Activated naive CD4-positive, alpha-beta T cell treated with anti-CD3 and anti-CD28 coated beads, Interleukin-2, amount 50 U/mL, for 72 hours (primary cell): ENCODE measurements at places on chromosomes 12 and 14.

DNA sequence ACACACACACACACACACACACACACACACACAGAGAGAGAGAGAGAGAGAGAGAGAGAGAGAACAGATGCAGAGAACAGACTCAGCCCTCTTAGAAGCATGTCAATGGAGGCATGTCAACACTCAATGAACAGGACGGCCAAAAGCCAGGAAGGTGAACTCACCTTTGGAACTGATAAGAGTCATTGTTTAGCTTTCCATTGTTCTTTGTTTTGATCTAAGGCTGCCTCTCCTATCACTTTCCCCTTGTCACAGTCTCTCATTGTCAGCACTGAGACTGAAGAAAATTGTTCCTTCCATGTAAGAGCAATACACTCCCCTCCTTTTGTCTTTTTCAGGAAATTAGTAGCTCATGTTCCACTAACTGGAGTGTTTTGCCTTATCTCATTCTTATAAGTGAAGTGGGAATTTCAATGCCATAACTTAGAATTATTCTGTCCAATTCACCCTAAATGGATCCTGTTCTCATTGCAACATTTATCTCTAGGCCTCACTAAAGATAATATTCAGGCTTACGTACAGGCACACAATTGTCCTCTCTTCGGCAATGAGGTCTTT lies 218.0 kb downstream of the DUSP6 start:
- DNase-seq: no peak

DNA sequence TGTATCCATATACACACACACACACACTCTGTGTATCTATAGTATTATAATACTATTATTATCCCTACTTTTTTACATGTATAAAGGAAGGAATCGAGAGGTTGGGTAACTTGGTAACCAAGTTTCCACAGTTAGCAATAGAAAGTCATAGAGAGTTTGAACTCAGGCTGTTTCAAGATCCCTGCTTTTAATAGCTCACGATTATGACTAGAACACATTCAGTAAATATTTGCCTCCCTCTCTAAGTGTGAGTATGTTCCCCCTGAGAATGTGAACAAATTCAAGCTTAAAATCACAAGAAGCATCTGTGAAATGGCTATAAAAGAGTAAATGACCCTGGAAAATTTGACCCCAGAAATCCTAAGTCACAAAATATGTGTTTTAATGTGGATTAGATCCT lies 11.0 kb upstream of the REP15 start:
- no peak for DNase-seq

GRCh38 chr12:3236345-3237187 lies 159.4 kb downstream of the TSPAN9 start:
- peak; percentile 11 for DNase-seq

DNA sequence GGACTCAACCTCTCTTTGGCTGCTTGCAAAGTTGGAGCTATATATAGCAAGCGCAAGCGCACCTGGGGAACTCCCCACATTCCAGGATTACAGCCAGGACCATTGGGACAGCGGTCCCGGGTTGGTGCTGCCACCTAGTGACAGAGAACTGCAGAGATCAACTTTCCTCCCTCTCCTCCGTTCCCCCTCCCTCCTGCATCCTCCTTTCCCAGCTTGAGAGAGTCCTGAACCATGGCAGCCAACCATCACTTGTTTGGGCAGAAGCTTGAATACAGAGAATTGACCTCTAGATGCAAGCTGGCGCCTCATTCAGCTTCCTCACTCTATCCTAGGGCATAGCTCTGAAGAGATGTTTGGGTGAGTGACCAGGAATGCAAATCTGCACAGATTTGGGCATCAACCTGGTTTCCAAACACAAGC lies 17.4 kb upstream of the FLVCR2 start:
- DNase-seq: peak; percentile 51

GRCh38 chr12:131010396-131011131 lies 56.9 kb downstream of the ADGRD1 start:
- no peak for DNase-seq

DNA sequence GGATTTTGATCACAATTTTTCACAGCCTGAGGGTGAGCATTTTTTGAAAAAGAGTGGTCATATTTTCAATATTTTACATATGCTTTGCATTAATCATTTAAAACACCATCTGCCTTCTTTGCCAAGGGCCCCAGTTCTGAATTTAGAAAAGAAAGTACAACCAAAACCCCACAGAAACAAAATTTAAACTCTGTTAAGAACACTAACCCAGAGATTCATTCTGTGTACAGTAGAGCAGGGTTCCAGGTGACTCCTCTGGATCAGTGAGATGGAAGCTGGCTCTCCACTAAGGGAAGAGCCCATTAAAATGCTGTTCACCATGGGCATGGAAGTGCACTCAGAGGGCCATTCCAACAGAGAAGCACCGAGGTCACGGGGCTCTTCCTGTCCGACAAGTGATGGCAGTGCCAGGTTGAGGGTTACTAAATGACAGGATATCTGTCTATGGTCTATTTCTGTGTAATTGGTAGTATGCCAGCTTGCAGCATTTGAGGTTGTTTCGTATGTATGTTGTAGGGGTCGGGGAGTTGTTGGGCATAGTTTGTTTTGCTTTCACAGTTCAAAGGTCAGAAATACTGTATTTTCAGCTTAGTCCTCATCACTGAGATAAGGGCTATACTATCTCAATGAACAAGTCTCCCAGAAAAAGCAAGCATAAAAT lies 95.9 kb downstream of the SLC35F4 start:
- DNase-seq: no peak

DNA sequence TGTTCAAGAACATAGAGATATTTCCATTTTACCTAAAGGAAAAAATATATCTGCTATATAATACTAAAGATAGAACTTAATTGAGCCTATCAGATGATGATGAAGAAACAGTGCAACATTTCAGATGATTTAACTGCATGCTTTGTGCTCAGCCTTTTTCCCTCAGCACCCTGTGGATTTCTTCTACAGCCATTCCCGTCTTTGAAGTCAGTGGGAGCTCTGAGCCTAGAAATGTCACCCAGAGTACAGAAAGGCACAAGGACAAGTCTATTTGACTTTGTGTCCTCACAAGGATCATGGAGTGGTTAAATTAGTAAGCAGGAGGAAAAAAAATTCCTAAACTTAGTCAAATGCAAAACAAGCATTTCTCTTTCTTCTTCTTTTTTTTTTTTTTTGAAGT lies 994.0 kb upstream of the FLRT2 start:
- DNase-seq: no peak

DNA sequence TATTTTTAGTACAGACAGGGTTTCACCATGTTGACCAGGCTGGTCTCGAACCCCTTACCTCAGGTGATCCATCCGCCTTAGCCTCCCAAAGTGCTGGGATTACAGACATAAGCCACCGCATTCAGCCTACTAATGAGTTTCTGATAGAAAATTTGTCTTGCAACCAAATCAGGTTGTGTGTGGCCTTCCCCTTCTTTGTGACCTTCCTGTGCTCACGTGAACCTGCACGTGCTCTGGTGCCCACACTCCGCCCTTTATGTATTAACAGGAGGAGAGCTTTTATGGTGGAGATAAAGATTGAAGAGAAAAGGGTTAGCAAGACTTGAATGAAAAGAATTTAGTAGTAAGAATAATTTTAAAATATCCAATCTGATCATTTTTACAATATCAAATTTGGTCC lies 343.5 kb upstream of the TMEM132C start:
- DNase-seq: no peak

- no peak for DNase-seq
Measured at GRCh38 chr14:36653962-36654793, 7.5 kb upstream of the PAX9 start.

- no peak for DNase-seq
Measured at GRCh38 chr12:32918890-32919801, 22.6 kb upstream of the PKP2 start.

DNA sequence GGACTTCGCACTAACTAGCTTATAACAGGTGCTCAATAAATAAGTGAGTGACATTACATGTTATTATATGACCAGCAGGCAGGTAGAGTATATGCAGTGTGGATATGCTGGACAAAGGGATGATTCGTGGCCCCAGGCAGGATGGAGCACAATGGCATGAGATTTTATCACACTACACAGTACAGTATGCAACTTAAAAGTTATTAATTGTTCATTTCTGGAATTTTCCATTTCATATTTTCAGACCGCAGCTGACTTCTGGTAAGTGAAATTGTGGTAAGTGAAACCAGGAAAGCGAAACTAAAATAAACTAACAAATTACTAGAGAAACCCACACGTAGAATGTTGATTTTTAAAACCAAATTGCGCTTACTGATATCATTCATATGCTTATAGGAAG lies 3.3 kb downstream of the PARP11 start:
- DNase-seq: no peak

DNA sequence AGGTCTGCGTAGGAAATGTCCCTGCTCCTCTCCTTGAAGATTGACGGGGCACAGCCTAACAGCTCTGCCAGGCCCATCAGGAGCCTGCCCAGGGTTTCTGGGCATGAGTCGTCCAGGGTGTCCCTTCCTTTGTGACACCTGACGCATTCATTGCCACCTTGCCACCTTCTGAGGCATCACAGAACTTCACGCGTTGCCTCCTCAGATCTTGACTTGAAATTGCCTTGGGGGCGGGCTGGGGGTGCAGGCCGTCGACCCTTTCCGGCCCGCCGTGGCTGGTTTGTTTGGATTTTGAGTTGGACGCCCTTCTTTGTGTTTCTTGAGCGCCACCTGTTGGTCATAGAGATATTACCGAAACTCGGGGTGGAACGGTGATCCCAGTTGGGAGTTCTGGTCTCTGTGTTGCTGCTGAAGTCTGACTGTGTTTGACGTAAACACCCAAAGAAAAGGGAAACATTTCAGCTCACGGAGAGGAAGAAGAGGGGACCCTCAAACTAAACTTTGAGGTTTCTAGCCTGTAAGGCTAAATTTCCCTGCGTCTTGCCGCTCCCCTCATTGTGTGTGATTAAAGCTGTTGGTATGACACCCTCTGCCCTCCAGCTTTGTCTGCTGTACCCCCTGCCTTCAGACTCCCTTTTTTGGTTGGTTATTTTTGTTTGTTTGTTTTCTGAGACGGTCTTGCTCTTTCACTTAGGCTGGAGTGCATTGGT lies 44.6 kb downstream of the MLXIP start:
- DNase-seq: peak; percentile 83

DNA sequence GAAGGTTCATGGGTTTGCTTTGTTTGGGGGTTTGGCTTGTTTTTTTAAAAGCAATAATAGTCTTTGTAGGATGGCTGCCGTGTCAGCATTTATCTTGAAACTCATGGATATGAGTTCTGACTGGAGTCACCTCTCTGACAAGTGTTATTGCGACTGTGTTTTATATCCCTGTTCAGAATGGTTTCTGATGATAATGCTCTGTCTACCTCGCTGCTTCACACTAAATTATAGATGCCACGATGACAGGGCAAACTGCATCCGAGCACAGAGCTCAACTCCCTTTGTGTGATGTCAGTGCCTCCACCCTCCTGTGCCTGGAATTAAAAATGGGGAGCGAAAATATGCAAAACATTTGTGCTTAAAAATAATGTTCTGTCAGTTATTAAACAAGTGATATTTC lies 250.8 kb downstream of the EGLN3 start:
- no peak for DNase-seq

DNA sequence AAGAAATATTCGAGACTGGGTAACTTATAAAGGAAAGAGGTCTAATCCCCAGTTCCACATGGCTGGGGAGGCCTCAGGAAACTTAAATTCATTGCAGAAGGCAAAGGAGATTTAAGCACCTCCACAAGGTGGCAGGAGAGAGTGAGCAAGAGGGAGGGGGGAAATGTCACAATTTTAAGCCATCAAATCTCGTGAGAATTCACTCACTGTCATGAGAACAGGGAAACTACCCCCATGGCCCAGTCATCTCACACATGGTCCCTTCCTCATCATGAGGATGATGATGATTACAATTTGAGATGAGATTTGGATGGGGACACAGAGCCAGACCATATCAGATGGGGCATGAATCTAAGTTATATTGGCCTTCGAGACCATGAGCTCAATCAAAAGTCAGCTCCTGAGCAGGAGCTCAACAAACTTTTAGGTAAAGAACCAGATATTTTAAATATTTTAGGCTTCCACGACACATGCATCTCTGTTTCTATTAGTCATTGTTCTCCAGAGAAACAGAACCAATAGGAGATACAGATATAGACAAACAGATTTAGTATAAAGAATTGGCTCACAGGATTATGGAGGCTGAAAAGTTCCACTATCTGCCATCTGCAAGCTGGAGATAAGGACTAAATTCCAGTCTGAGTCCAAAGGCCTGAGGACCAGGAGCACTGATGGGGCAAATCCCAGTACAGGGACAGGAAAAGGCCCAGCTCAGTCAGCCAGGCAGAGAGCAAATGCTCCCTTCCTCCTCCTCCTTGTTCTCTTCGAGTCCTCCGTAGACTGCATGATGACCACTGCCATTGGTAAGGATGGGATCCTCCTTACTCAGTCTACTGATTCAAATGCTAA lies 24.9 kb downstream of the DGLUCY start:
- DNase-seq: no peak

DNA sequence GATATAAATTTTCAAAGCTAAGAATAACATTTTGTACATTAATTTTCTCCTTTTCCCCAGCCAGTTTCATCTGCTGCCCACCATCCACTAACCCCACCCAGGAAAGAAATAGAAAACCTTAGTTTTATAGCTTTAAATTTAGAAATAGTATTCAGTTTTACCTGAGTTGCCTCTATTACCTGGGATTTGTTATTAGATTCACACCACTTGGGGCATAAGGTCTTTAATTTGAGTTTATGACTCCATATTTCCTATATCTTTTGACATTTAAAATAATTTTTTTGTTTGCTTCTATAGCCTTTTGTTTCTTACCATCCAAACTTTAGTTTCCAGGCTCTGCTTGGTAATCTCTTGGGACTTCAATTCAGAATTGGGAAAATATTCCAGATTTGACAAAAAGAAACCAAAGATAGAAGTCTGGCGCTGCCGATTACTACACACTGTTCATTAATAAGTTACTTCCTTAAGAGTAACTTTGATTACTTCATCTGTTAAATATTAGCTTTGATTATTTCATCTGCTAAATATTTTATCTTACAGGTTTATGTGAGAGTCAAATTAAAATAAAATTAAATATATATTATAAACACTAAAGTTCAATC lies 485.5 kb upstream of the FOXG1 start:
- DNase-seq: no peak

DNA sequence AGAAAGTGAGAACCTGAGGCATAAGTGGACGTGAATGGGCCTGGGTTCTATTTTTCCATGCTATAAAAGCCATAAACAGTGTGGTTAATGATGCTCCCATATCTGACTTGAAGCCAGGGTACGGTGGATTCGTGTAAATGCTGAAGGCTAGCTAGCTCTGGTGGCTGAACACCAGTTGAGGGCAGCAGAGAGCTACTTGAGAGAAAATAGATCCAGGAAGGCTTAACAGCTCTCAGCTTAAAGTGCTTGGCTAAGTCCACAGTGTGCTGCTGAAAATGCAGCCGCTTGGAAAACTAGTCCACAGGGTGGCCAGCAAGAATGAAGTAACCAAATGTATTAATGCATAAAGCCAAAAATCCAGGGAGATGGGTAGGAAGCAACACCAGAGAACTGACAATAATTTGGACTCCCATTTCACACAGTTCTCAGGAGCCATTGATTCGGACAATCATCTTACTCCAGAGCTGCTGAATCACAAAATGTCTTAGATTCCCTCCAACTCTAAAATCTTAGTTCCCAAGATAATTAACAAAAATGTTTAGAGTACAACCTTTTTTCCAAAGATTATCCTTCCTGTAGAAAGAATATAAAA lies 15.0 kb upstream of the FOXG1 start:
- no peak for DNase-seq
